Activated CD4-positive, alpha-beta T cell treated with anti-CD3 and anti-CD28 coated beads for 4 hours (primary cell): ENCODE measurements at places on chromosomes 13 and 19.
A peak's percentile ranks its signal among the peaks of the same experiment; 100 is the strongest.

DNA sequence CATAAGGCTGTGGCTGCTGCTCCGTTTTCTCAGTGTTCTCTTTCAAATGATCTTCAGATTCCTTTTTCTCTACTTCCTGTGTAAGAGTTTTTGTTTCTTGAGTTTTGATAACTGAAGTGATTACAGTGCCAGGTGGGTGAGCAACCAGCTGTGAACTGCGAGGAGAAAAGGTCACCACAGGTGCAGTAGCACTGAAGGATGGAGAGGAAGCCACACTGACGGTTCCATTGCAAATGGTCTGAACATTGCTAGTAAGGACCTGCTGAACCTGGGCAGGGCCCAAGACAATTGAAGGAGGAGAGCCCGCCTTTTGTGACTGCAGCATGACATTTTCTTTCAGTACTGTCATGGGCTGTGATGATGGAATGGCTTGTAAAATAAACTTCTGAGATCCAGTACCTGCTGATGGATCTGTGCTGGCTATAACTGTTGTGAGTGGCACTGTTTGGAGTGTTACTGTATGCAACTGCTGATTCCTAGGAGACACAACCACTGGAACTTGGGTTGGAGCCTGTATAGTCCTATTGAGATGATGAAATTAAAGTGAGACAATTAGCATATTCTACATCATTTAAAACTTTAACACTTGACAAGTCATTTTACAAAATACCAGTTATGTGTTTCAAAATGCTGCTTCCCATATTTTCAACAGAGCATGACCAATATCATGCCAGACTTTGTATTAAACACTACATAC is 85.5 kb downstream of the ELF1 start:
- DNase-seq: no peak

GRCh38 chr13:101565317-101565716 is 112.8 kb downstream of the ITGBL1 start:
- no peak for DNase-seq

GRCh38 chr19:54173951-54174834 is 1.2 kb upstream of the TMC4 start:
- DNase-seq: no peak

GRCh38 chr19:31804668-31805067 is 455.4 kb upstream of the TSHZ3 start:
- no peak for DNase-seq

- no peak for DNase-seq
These were observed 32.1 kb upstream of the OR1M1 start for GRCh38 chr19:9054765-9055164.

DNA sequence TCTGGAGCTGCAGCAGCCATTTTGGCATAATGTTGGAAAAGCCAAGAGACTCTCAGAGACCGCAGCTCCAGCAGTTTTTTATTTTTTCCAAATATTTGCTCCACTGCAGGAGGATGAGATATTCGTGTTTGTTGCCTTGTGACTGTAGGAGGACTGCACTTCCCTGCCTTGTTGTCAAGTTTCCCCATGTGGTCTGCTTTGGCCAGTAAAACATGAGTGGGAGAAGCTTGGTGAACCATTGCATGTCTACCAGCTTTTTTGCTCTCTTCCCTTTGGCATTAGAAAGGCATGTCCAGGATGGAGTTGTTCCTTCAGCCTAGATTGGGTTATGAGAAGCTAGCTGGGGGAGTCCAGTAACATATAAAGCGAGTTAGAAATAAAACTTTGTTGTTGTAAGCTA is 47.7 kb upstream of the ALOX5AP start:
- no peak for DNase-seq

GRCh38 chr19:7509625-7510024 is 6.3 kb upstream of the ZNF358 start:
- no peak for DNase-seq

DNA sequence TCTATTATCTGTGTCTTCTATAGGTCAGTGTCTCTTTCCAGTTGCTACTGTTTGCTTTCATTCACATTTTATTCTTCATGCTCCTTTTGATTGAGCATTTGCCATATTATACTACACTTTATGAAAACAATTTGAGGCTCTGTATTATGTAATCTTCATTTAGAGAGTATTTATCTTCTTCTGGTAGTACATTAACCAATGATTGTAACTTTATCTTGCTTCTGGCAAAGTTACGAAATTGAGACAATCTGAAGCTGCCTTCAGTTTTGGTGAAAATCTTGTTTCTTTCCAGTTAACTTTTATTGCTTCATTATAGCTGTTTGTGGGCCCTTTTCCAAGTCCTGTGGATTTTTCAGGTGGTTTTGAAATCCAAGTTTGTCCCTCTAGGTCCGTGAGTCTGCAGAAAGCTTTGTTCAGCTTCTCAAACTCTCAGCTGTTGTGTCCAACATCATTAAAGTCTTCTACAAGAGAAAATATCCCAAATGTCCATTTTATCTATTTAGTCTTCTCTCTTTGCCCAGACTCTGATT is 1255.4 kb upstream of the SPRY2 start:
- no peak for DNase-seq

DNA sequence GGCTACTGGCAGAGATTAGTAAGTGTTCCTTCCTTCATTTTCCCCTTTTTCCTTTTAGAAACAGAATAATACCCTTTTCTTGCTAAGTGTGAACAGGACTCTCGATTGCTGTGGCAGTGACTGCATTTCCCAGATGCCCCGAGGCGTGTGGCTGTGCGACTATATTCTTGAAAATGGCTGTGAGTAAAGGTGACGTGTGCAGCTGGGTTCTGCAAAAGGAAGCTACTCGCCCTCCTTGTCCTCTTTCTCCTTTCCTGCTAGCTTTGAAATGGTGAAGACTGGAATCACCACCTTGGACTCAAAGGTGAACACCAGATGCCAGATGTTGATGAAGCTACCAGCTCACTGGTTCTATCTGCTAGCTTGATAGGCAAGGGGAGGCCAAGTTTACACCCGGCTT is 121.4 kb downstream of the MIPEP start:
- no peak for DNase-seq

DNA sequence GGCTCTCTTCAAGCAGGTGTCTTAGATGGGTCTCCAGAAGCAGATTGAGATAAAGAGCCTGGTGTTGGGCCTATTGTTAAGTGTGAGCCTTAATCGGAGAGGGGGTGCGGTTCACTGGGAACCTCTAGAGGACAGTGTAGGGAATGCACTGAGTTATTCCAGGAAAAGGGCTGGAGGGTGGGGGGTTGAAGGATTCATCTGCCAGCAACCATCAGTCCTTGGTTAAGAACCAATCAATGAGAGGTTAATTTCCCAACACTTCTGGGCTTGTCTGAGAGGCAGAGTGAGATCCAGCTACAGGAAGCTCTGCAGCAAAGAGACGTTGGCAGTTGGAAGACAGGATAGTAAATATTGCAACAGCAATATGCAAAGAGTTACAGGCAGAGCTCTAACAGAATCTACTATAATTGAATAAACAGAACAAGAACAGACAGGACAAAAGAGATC is 28.7 kb downstream of the CYP4F2 start:
- peak; percentile 49 for DNase-seq

GRCh38 chr13:63517371-63517770 is 2101.7 kb upstream of the PCDH20 start:
- DNase-seq: no peak

GRCh38 chr13:108961542-108962125 is 332.2 kb downstream of the MYO16 start:
- peak; percentile 6 for DNase-seq

DNA sequence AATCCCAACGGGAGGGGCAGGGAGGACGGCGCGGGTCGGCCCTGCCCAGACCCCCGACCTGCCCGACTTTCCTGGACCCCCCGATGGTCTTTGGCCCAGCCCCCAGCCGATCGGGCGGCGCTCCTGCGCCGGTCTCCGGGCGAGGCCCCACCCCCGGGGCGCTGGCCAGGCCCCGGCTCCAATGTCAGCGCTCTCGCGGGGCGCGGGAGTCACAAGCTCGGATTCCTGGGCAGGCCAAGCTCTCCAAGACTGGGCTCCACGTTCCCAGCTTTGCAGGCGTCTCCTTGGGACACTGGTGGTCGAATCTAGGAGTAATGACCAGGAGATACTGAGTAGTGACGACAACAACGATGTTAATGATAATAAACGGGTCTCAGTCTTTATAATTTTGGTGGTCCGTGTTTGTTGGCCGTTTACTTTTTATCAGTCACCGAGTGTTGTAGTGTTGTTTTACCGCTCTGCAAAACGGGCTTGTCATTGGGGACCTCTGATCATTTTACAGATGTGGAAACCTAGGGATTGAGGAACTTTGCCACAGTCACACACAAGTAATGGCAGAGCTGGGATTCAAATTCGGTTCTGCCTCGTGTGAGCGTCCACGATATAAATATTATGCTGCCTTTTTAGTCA is 545 bp downstream of the RAD23A start:
- peak; percentile 36 for DNase-seq

GRCh38 chr13:71316792-71317363 is 550.1 kb downstream of the DACH1 start:
- no peak for DNase-seq

DNA sequence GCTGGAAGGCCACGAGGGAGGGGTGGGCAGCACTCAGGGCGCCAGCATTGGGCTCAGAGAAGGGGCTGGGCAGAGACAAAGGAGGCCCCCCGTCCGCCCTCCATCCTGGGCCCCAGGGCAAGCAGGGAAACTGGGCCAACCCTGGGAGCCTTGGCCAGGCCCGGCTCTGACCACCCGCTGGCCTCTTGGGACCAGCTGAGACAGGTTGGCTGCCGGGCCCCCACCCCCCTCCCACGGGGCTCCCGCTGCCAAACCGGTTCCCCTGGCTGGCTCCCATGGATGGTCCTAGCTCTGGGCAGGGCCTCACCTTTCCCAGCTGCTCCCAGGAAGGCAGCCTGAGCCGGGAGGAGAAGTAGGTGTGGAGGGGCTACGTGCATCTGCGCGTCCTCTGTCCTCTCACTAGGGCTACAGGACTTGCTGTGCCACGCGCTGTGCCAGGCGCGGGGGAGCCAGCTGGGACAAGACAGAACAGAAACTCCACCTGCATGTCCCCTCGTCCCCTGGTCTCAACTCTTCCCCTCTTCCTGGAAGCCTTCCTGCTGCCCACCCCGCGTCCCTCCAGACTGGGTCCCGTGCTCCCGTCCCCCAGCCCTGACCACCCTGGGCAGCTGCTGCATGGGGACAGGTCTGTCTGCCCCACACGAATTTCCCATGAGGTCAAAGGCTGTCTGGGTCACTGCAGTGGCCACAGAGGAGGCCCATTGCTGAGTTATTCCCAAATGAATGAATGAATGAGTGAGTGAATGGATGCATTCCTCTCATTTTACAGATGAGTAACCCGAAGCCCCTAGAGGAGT is 29.1 kb upstream of the NCCRP1 start:
- DNase-seq: no peak

DNA sequence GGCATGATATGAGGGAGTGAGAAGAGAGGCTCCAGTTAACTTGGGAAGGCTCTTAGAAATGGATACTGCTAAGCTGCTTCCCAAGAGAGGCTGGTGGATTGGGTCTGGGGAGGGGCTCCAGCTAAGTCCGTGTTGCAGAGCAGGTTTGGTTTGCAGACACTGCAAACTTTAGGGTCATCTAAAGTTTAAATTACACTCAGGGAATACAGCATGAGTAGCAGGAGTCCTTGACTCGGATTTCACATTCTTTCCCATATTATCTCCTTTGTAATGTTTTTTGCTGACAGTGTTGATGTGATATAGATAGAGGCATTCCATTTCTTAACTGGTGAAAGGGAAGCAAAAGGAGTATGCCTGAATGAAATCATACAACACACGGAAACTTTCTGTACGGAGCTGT is 31.9 kb downstream of the SGCG start:
- no peak for DNase-seq

DNA sequence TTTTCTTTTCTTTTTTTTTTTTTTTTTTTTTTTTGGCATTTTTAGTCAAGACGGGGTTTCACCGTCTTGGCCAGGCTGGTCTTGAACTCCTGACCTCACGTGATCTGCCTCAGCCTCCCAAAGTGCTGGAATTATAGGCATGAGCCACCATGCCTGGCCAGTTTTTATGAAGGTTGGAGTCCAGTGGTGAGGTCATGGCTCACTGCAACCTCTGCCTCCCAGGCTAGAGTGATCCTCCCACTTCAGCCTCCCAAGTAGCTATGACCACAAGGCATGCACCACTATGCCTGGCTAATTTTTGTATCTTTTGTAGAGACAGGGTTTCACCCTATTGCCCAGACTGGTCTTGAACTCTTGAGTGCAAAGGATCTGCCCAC is 4.2 kb downstream of the SNRPA start:
- DNase-seq: no peak

GRCh38 chr13:21703846-21704245 is 33.0 kb downstream of the FGF9 start:
- no peak for DNase-seq

GRCh38 chr19:46481223-46481848 is 10.0 kb upstream of the PNMA8A start:
- DNase-seq: no peak

DNA sequence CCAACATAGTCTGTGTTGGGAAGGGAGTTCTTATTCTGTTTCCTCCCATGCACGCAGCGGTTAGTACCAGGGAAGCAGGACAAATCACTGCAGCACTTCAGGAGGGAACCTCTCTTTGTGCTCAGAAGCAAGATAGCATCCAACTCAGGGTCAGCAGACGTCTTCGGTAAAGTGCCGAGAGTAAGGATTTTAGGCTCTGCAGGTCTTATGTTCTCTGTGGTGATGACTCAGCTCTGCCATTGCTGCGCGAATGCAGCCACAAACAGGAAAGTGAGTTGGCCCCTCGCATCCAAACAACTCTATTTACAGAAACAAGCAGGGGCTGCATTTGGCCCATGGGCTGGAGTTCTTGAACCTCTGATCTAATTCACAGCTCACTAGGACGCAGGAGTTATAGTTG is 122.1 kb upstream of the SPATA13 start:
- no peak for DNase-seq

DNA sequence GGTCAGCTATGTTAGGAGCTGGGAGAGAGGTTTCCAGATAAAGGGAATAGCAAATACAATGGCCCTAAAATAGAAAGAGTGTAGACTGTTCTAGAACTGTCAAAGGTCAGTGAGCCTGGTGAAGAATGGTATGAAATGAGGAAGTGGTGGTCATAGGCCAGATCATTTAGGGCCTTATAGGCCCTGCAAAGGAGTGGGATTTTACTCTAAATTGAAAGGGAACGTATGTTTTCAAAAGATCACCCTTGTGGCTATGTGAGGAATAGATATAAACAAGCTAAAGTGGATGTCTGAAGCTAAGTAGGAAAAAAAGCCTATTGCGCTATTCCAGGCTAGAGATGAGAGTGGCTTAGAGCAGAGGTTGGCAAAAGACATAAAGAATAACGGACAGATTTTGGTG is 70.7 kb upstream of the TDRD3 start:
- no peak for DNase-seq

GRCh38 chr13:26664876-26665275 is 95.7 kb downstream of the GPR12 start:
- no peak for DNase-seq

GRCh38 chr19:40623403-40624251 is 22.5 kb downstream of the LTBP4 start:
- DNase-seq: no peak

GRCh38 chr19:29505097-29505824 is 20.5 kb upstream of the VSTM2B start:
- DNase-seq: no peak

DNA sequence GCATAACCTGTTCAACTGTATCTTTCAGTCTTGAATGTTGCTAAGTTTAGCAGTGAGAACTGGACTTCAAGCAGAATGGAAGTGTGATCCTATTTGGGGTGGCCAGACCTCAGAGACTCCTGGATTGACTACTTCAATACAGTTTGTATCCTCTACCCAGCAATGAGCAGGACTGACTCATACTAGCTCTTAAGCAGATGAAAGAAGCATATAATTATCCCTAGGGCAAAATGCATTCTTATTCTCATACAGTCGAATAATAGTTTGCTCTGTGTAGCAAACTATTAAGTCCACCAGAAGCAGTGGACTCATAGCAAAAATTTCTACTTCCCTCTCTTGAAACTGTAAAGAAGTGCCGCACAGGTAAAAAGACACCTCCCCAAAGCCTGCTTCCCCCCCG is 46.4 kb upstream of the FAM216B start:
- no peak for DNase-seq
